Neural progenitor cell (in vitro differentiated cells): ENCODE measurements at places on chromosomes 12 and 14. TPM values are rescaled to one million over a fixed set of nuclear protein-coding genes. Genes with fewer than 3 reads are reported as not detected.

- H3K4me1 ChIP-seq: peaks cover 15% of the 10 kb centered on the region
- no peaks in the 10 kb centered on the region for H3K36me3 ChIP-seq
- no peak overlapping the region for H3K27ac ChIP-seq
- no peaks in the 10 kb centered on the region for H3K27me3 ChIP-seq
Observed at GRCh38 chr12:47270782-47271664, 191.3 kb upstream of the AMIGO2 start.

DNA sequence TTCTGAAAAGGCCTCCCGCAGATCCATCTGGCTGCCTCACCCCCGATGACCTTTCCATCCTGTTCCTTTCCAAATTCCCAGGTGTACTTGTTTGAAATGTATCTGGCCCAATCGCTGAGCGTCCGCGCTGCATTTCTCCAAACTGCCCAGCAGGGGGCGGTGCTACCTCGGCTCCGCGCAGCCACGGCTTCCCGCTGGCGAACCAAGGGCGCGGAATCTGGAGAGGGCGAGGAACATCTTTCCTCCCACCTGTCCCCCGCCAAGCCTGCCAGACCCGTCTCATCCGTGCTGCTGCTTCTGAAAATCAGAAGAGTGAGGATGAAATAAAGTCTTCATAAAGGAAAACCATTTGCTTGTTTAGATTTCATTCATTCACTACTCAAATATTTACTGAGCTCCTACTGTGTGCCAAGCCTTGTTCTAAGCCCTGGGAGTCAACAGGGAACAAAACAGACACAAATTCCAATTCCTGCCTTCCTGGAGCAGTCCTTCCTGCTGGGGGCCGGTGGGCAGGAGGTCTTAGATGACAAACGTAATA lies 16.8 kb upstream of the MYL2 start:
- no peaks in the 10 kb centered on the region for H3K36me3 ChIP-seq
- peak; percentile 81 for DNase-seq
- H3K4me1 ChIP-seq: peaks cover 9% of the 10 kb centered on the region
- H3K4me3 ChIP-seq: peak overlapping the region; percentile 36

Gene CEP170B
- total RNA-seq: 3.0 and 13.7 TPM in 2 replicates

Gene TAMALIN
- total RNA-seq: 1.1 and 7.4 TPM in 2 replicates

DNA sequence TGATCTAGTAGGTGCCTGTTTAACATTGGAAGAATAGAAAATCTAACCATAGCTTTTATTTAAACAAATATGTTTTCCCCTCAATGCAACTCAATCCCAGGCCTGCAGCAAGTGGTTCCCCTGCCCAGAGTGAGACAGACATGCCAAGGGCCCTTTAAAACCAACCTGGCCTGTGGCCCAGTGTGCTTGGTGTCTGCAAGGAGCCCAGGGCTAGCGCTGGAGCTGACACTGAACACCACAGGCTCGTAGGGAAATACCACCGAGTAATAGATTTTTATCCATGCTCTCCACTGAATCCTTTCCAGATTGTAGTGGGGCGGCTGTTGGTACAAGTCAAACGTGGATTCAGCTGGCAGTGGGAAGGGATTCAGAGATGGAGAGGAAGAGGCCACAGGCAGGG lies 95.6 kb upstream of the NRXN3 start:
- peaks cover 12% of the 10 kb centered on the region for H3K4me1 ChIP-seq
- H3K36me3 ChIP-seq: no peaks in the 10 kb centered on the region
- no peak overlapping the region for H3K27ac ChIP-seq
- H3K4me3 ChIP-seq: no peak overlapping the region
- H3K27me3 ChIP-seq: no peaks in the 10 kb centered on the region

Gene SELPLG
- not detected in 2 replicates for total RNA-seq

- H3K4me1 ChIP-seq: no peaks in the 10 kb centered on the region
- H3K27me3 ChIP-seq: no peaks in the 10 kb centered on the region
- no peak overlapping the region for H3K4me3 ChIP-seq
Observed at GRCh38 chr14:81192594-81192993, 28.2 kb downstream of the GTF2A1 start.

Gene GLT8D2
- 1.9 and 3.9 TPM in 2 replicates for total RNA-seq

- H3K4me1 ChIP-seq: peaks cover 4% of the 10 kb centered on the region
- no peaks in the 10 kb centered on the region for H3K27me3 ChIP-seq
- no peak for DNase-seq
- no peaks in the 10 kb centered on the region for H3K36me3 ChIP-seq
- H3K27ac ChIP-seq: no peak overlapping the region
Observed at GRCh38 chr12:38373784-38374183, 57.2 kb downstream of the ALG10B start.

DNA sequence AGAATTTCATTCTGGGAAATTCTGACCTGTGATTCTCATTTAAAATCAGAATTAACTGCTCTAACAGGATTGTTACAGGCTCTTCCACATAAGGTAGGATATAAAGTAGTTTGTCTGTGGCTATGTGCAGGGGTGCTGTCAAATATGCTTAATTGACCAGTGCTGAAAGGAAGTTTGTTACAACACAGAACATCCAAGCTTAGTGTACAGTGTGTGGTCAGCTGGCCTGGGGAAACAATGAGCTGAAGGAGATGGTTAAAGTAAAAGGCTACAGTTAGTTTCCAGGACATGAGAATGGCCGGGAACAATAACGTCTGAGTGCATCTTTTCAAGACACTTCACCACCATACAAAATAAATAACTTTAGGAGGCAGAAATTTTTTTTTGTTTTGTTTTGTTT lies 68.0 kb downstream of the PKP2 start:
- no peak overlapping the region for H3K27ac ChIP-seq
- peaks cover 18% of the 10 kb centered on the region for H3K4me1 ChIP-seq
- H3K4me3 ChIP-seq: no peak overlapping the region
- H3K36me3 ChIP-seq: no peaks in the 10 kb centered on the region

GRCh38 chr14:21978999-21979314 lies 305.3 kb upstream of the OR4E1 start:
- peaks cover 35% of the 10 kb centered on the region for H3K27me3 ChIP-seq
- no peak overlapping the region for H3K27ac ChIP-seq
- H3K36me3 ChIP-seq: no peaks in the 10 kb centered on the region
- no peak overlapping the region for H3K4me3 ChIP-seq
- no peaks in the 10 kb centered on the region for H3K4me1 ChIP-seq

GRCh38 chr14:99603471-99604277 lies at the start of gene CCDC85C:
Gene CCDC85C (minus strand): TSS chr14:99604207. CDS start chr14:99603959, 248 bp downstream.
- peaks cover 25% of the 10 kb centered on the region for H3K27me3 ChIP-seq
- H3K4me3 ChIP-seq: peak within 1 kb of the TSS; percentile 87
- no peaks in the 10 kb centered on the region for H3K36me3 ChIP-seq
- H3K4me1 ChIP-seq: peaks cover 54% of the 10 kb centered on the region

- no peaks in the 10 kb centered on the region for H3K4me1 ChIP-seq
- no peak overlapping the region for H3K4me3 ChIP-seq
- no peaks in the 10 kb centered on the region for H3K36me3 ChIP-seq
- no peak overlapping the region for H3K27ac ChIP-seq
- no peak for DNase-seq
Observed at GRCh38 chr12:10551375-10551774, 45.7 kb downstream of the EIF2S3B start.

Gene MYH6
- 0.03 TPM in 1 of 2 replicates, not detected in the other for total RNA-seq

DNA sequence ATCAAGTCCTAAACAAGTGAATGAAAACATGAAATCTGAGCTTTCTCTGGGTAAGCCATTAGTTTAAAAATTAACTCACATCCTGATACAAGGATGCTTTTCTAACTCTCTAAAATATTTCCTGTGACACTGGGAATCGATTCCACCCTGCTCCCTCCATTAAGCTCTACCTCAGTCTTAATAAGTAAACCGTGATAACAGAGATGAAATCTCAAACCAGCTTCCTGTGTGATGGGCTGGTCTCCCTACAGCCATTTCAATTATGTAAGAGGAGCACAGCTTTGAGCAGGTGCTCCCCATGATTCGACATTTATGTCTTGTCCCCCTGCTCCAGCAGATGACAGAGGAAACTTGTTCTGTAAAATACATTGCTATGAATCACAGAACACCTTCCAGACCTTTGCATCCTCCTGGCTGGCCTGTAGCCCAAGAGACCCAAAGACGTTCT lies 59.0 kb downstream of the GAS2L3 start:
- DNase-seq: no peak
- no peak overlapping the region for H3K4me3 ChIP-seq
- H3K4me1 ChIP-seq: no peaks in the 10 kb centered on the region
- no peaks in the 10 kb centered on the region for H3K36me3 ChIP-seq
- H3K27ac ChIP-seq: no peak overlapping the region

- no peak for DNase-seq
- H3K36me3 ChIP-seq: no peaks in the 10 kb centered on the region
- no peak overlapping the region for H3K27ac ChIP-seq
Observed at GRCh38 chr14:56199982-56200577, 81.9 kb downstream of the PELI2 start.

DNA sequence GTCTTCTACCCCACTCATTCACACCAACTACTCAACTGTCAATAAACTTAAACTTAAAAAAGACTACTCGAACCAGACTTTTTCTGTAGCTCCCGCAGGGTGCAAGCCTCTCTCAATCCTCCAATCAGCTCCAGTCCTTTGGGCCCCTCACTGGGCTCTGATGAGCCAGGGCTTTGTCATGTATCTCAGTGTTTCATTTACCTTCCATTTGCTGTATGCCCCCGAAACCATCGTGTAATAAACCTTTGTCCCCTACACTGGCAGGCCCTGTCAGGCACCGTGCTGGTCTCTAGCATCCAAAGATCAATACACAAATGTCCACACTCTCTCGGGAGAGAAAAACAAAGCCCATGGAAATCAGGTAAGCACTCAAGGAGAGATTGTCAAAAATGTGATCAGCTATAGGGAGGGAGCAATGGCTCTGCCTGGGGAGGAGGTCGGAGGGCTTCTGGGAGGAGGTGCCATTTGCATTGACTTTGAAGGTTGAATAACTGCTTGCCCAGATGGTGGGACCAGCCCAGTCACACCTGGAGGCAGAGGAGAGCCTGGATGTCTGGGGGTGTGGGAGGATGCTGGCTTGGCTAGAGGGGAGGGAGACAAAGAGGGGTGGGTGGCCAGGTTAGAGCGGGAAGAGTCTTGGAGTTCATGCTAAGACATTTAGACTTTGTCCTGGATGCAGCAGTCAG lies 42.1 kb upstream of the DICER1 start:
- no peak overlapping the region for H3K27ac ChIP-seq
- no peaks in the 10 kb centered on the region for H3K36me3 ChIP-seq
- H3K4me1 ChIP-seq: peaks cover 6% of the 10 kb centered on the region
- DNase-seq: no peak
- no peaks in the 10 kb centered on the region for H3K27me3 ChIP-seq

- no peak for DNase-seq
- no peaks in the 10 kb centered on the region for H3K36me3 ChIP-seq
- H3K4me1 ChIP-seq: no peaks in the 10 kb centered on the region
- no peaks in the 10 kb centered on the region for H3K27me3 ChIP-seq
- H3K27ac ChIP-seq: no peak overlapping the region
Observed at GRCh38 chr12:26732005-26732908, 100.7 kb downstream of the ITPR2 start.

Gene TAOK3
- 1.1 and 1.7 TPM in 2 replicates for total RNA-seq

GRCh38 chr14:32480337-32480736 lies 151.2 kb downstream of the AKAP6 start:
- no peak for DNase-seq
- no peaks in the 10 kb centered on the region for H3K27me3 ChIP-seq
- no peaks in the 10 kb centered on the region for H3K36me3 ChIP-seq
- no peak overlapping the region for H3K27ac ChIP-seq

DNA sequence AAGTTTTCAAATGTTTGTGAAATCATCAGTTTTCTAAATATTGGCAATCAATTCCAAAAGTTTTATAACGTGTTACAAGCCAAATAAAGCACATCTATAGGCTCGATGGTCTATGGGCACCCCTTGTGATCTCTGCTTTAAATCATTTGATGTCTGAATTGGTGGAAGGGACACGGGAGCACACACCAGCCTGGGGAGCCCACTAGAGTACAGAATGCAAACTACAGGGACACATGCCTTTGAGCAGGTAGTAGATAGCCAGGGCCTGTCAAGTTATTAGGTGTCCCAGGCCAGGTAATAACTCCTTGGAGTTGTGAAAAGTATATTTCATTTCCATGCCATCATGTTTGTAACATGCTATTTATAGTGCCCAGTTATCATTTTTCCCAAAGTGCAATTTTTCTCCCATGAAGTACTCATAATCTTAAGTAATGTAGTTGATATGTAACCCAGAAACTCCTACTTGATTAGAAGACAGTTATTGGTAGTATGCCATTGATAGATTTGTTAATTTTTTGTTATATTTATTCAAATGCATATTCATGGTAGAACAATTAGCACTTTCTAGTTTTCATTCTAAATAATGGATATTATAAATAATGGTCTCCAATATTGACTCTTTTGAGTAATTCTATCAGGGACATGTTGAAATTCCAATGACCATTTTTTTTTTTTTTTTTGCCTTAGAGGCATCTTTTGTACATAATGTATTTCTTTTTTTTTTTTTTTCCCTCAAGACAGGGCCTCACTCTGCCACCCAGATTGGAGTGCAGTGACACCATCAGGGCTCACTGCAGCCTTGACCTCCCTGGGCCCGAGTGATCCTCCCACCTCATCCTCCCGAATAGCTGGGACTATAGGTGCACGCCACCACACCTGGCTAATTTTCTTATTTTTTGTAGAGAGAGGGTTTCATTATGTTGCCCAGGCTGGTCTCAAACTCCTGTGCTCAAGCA lies 96.9 kb upstream of the FGD4 start:
- no peak overlapping the region for H3K4me3 ChIP-seq
- H3K27ac ChIP-seq: no peak overlapping the region
- no peaks in the 10 kb centered on the region for H3K36me3 ChIP-seq
- peaks cover 4% of the 10 kb centered on the region for H3K4me1 ChIP-seq

GRCh38 chr12:100123316-100124095 lies 19.2 kb downstream of the BLTP3B start:
- H3K4me1 ChIP-seq: no peaks in the 10 kb centered on the region
- H3K27me3 ChIP-seq: no peaks in the 10 kb centered on the region
- no peak for DNase-seq
- no peak overlapping the region for H3K4me3 ChIP-seq
- no peak overlapping the region for H3K27ac ChIP-seq
- H3K36me3 ChIP-seq: no peaks in the 10 kb centered on the region

Gene LTB4R2
- 1.8 and 9.0 TPM in 2 replicates for total RNA-seq
